ENCODE measurements at places on chromosomes 6 and 20.

GRCh38 chr20:16189371-16189770 lies 383.9 kb downstream of the KIF16B start:
- DNase-seq: no peak

DNA sequence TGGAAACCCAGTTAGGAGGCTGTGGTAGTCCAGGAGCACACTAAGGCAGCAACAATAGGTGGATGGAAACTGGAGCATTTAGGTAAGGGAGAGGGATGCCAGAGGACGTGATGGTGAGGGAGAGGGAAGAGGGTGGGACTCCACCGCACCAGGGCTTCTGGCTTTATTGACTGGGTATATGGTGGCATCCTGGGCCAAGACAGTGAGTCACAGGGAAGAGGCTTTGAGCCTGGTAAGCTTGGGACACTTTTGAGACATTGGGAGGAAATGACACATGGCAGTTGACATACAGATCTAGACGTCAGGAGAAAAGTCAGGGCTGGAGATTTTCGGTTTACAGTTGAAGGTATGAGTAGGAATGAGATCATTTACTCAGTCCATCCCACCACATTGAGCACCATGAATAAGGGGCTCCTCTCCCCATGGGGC lies 14.9 kb downstream of the NT5E start:
- no peak for DNase-seq

DNA sequence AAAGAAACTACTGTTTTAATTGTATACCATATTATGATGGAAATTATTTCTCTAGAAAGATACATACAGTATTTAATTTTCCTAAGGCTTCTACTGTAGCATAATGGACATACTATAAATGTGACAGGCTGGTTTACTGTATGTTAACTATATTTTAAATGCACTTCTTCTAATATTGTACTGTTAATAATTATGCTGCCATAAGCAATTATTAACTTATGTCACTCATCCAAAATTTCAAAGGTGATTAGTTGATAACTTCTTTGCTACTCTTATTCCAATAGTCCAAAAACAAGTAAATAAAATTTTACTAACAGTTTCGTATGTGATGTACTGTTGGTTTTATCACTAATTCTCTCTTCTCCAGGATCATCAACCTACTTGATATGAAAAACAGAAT lies 28.1 kb downstream of the HIVEP2 start:
- DNase-seq: no peak

DNA sequence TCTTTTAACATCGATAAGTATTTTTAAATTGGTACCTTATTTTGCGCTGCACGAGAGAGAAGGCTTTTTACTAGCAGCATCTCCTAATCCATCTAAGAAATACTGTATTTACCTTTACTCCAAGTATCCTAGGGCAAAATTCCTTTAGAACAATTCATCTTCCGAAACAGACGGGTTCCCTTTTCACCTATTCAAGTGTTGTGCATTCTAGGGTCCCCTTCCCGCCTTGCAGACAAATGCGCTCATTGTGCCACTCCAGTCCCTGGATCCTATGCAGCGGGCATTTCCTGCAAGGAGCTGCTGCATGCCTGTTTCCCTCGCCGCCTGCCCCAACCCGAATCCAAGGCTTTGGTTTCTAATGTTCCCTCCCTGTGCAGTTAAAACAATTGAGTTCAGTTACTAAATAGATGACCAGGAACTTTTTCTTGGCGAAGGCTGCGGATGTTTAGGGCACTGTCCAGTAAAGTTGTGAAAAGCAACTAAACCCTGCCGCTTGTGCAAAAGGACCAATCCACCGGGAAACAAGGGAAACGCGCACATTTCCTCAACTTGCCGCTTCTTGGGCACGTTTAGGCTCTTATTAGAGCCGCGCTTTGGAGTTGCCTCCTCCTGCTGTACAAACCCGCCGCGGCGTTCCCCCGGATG lies 556 bp upstream of the SCAF8 start:
- no peak for DNase-seq

- DNase-seq: no peak
These were observed 2.8 kb upstream of the EPB41L2 start for GRCh38 chr6:131065824-131066171.
